ENCODE measurements at places on chromosomes 5 and 9. TPM values are rescaled to one million over a fixed set of nuclear protein-coding genes. Genes with fewer than 3 reads are reported as not detected.

Gene CA9
- total RNA-seq = 0.90 TPM

Gene ANKHD1
- total RNA-seq = 105 TPM

Gene CAMK4
- 33.3 TPM for total RNA-seq

Gene FCN2
- not detected for total RNA-seq

Gene INPP5E
- 18.8 TPM for total RNA-seq

Gene ASB6
- total RNA-seq = 14.1 TPM

Gene PTGDS
- not detected for total RNA-seq

Gene MOB3B
- 0.34 TPM for total RNA-seq

Gene DTWD2
- total RNA-seq = 2.3 TPM

Gene PCDHGA3
- not detected for total RNA-seq

Gene IFNB1
- 1.7 TPM for total RNA-seq

Gene DNLZ
- total RNA-seq = 15.2 TPM

Gene ZNF367
- total RNA-seq = 29.0 TPM

Gene ROPN1L
- not detected for total RNA-seq

Gene ELOVL7
- total RNA-seq = 0.38 TPM

Gene ABO
- total RNA-seq = not detected

Gene CCDC152
- total RNA-seq = 6.7 TPM

Gene FOXD4L6
- not detected for total RNA-seq

Gene SPATA31C1
- not detected for total RNA-seq

Gene NOXA1
- total RNA-seq = 1.1 TPM

Gene PCA3
- not detected for total RNA-seq

Gene ANKRD20A1
- 1.5 TPM for total RNA-seq

Gene TLX3
- total RNA-seq = not detected

Gene CDH9
- total RNA-seq = not detected

Gene HMCN2
- not detected for total RNA-seq

Gene PCDHGA12
- 0.07 TPM for total RNA-seq

Gene ACSL6
- 6.0 TPM for total RNA-seq

Gene ZBTB26
- total RNA-seq = 6.1 TPM

Gene DOCK8
- 140 TPM for total RNA-seq

Gene AGXT2
- not detected for total RNA-seq

Gene ISL1
- not detected for total RNA-seq

Gene SHC3
- not detected for total RNA-seq

Gene PCDHGC5
- not detected for total RNA-seq

Gene INSL6
- not detected for total RNA-seq

Gene PTGS1
- not detected for total RNA-seq

Gene GABRB2
- total RNA-seq = not detected

Gene PCDHGC4
- not detected for total RNA-seq

Gene IFNA14
- not detected for total RNA-seq

Gene WWC1
- 1.3 TPM for total RNA-seq

Gene OBP2B
- total RNA-seq = not detected

Gene TLE4
- 14.3 TPM for total RNA-seq

Gene DMRT3
- not detected for total RNA-seq
